ENCODE measurements at places on chromosomes 2 and 18.

GRCh38 chr18:11511434-11512095 is 97.8 kb upstream of the SLC35G4 start:
- DNase-seq, result no peak

DNA sequence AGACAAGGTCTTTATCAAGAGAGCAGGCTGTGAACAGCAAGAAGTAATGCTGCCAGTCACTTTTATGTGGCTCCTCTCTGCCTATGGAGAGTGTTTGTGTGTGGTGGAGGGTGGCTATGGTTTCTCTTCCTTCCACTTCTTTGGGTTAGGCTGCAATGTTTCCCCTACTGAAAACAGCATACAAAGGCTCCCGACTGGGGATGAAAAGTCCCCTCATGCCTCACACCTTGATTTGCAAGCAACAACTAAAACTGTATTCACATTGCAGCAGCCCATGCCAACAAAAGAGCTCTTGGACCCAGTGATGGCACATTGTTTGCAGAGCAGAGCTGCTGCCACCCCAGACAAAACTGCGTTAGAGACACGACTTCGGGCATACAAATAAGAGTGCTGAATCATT is 301.6 kb downstream of the SLC8A1 start:
- DNase-seq, result no peak

DNA sequence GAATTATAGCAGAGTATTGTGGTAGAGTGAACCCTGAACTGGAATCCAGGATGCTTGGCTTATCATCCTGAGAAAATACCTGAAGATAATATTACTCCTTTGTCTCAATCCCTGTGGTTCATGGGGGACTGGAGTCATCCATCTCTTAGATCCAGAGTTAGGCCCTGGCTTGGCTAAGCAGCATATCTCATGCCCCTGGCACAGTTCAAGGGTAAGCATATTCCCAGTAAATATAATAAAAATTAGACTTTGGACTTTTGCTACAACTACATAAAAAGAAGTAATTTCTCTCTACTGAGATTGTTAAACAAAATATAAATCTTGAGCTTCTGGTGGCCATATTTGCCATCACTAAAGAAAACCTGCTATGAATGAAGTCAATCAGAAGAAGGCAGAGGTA is 47.7 kb upstream of the STK39 start:
- no peak for DNase-seq

DNA sequence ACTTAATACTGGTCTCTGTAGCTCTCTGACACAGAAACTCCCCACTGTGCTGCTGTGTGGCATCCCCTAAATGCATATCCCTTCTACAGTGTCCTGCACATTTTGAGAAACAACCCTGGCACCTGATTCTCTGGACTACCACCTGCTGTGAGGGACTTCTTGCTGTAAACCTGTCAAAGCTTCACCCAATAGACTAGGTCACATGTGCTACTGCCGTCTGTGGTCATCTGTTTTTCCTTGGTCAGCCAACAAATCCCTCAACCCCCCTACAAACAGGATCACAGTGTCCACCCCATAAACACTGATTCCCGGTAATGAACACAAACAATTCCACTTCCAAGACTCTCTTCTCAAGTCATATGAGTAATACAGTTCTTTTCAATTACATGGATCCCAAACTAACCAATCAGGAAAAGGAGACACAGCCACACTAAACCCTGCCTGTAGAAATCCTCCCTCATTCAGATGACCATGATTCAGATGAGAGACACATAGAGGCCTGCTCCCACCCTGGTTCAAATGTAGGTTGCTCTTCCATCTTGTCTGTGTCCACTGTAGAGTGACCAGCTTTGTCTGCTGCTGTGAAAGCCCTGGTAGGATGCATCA is 1157.4 kb downstream of the RPIA start:
- no peak for DNase-seq

DNA sequence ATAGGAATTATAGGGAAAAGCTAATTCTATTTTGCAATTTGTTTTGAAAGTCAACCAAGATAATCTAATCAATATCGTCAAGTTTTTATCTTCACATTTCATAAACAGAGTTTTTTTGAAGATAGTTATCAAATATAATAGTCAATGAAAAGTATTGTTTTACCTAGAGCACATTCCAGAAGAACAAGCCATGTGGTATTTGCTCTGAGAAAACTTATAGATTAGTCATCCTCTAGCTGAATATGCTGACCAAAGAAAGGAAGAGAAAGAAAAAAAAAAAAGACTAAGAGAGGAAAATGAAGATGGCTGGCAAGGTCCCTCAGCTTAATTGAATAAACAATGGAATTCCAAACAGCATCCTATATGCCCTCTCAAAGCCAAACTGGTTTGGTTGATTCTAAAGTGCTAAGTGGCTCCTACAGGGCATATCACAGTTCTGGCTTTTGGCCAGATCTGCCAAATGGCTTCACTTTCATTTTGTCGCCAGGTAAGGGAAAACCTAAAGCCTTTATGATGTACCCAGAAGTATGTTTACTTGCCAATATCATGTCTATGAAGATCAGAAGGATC is 132.6 kb downstream of the VWC2L start:
- no peak for DNase-seq

DNA sequence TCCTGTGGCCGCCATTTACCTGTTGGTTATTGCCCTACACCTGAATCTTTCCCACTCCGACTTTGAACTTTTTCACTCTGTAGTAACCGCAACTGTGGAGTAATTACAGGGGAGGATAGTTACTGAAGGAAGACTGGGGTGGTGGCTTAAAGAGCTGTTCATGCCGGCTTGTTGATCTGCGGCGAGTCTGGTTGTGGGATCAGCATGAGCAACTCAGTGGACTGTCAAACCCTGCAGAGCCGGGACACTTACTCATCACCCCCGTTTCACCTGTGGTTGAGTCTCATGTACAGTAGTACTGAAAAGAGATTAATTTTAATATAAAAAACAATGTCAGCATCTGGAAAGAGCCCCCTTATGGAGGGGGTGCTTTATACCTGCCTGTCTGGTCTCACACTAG is 2.1 kb downstream of the ASB1 start:
- DNase-seq, result no peak

GRCh38 chr2:100405403-100406119 is 11.9 kb downstream of the CHST10 start:
- no peak for DNase-seq

- DNase-seq, result no peak
These were observed 491 bp downstream of the RTN4 start for GRCh38 chr2:55049821-55050099.

GRCh38 chr18:63683152-63683551 is 19.6 kb upstream of the SERPINB11 start:
- no peak for DNase-seq

DNA sequence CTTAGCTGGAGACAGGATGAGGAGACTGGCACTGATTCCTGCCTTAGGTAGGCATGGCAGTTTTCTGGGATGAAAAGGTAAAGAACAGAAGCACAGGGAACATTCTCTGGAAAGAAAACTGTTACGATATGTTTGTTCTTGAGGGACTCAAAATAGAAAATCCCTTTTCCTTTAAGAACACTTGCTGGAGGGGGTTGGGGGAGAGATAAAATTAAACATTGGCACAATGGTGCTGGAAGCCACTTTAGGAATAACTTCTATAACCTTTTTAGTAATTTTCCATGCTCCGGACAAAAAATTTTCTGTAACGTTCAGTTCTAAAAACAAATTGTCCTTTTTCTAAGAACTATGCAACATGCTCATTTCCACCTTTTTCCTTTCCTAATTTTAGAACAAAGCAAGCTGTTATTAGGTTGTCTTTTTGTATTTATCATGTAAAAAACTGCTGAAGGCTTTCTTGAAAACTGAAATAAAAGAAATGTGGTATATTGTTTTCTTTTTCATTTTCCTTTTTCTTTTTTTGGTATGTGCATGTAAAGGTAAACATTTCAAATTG is 343.8 kb downstream of the EPHA4 start:
- no peak for DNase-seq

DNA sequence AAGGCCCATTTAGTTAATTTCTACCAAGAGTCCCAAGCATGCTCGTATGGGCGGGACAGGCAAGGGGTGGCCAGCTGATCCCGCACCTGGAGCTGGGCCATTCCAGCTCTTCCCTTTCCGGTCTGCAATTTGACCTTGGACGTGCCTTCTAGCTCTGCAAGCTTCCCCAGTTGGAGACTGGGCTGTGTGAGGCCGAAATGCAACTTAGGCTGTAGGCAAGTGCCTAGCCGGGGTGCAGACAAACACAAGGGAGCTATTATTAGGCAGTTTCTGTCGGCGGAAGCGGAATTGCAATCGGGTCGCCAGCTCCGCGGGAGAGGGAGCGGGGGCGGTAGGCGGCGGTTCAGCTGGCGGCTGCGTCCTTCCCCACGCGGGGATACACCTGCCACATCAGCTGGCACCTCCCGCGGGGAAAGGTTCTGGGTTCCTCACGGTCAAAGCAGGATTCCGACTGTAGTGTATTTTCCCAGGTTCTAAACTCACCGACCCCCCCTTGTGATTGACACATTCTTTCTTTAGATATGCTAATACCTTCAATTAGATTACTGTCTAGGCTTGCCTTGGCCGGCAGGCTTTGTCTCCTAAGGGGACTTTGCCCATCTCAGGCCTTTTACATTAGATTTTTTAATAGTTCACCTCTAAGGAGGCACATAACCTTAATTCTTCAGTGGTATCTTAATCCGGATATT is 17.1 kb upstream of the ZNF532 start:
- DNase-seq, result no peak

DNA sequence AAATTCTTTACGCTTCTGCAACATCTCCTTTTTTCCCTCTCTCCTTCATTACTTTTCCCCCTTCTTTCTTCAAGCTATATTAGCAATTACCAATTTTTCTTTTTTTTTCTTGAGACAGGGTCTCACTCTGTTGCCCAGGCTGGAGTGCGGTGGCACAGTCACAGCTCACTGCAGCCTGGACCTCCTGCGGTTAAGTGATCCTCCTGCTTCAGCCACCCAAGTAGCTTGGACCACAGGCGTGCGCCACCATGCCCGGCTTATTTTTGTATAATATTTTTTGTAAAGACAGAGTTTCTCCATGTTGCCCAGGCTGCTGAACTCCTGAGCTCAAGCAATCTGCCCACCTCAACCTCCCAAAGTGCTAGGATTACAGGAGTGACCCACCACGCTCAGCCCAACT is 70.7 kb downstream of the EPG5 start:
- no peak for DNase-seq

DNA sequence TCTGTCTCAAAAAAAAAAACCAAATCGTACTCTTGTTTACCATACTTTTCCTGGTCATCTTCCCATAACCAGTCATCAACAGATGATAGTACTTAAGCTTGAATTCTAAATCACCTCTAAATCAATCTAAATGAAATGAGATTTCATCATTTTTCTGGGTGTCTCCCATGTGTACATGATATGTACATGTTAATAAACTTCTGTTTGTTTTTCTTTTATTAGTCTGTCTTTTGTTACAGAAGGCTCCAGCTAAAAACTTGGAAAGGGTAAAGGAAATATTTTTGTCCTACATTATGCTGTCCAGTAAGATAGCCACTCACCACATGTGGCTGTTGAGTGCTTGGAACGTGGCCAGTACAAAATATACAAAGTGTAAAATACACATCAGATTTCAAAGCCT is 78.7 kb upstream of the MSH6 start:
- DNase-seq, result no peak

GRCh38 chr2:148888986-148889385 is 14.0 kb downstream of the KIF5C start:
- DNase-seq, result no peak

- DNase-seq, result no peak
These were observed 8.2 kb upstream of the RMP24 start for GRCh38 chr18:35964319-35964718.

DNA sequence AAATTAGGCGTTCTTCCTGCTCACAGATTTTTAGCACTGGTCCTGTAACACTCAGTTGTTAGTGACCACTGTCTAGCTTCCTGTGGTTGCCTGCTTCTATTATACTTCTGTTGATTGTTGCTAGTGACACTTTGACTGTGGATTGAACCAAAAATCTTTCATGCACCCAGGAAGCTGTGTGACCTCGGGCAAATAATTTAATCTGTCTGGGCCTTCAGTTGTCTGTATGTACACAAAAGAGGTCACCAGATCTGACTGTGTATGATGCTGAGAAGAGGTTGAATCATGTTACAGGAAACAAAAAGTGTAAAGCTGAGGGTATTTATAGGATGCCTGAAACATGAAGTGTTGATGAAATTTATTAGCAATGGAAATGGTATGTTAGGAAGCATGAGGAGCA is 12.7 kb downstream of the ICOS start:
- DNase-seq, result no peak

DNA sequence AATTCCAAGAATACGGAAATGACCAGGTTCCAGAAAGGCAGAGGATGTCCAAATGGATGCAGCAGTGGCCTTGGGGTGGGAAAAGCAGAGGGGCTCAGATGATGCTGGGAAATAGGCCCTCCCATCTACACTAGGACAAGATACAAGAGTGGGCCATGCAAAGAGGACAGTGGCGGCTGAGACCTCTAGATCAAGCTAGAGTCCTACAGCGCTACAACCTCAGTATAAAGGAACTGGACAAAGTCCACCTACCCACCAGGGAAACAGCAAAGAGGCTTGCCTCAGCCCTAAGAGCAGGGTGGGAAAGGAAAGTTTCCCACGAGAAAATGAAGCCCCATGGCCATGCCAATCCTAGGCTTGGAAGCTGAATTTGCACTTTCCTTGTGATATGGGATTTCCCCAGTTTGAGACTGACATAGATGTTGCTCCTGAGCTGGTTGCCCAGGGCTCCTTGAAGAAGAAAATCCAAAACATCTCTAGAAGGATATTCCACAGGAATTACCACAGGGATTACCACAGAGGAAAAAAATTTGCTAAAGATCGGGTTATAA is 282.2 kb downstream of the MREG start:
- no peak for DNase-seq

- DNase-seq, result no peak
These were observed 218.7 kb downstream of the PAX3 start for GRCh38 chr2:222080141-222080540.

DNA sequence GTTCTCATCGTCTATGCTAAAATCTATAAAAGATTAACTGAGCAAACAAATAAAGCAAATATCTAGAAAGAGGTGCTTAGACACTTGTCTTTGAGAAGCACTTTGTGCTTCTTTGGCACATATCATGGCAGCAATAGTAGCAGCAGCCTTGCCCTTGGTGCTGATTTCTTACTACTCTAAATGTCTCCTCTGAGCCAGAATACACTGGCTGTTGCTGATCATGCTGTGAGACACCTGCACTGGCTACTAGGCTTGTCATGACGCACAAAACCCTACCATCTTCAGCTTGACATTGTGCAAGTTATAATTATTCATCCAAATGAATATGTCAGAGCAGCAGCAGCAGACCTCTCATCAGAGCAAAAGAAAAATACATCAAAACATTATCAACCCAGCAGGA is 46.7 kb downstream of the FANCL start:
- no peak for DNase-seq

GRCh38 chr2:165406173-165406572 is 63.3 kb upstream of the CSRNP3 start:
- no peak for DNase-seq
